ENCODE measurements at places on chromosomes 16 and 17.
A peak's percentile ranks its signal among the peaks of the same experiment; 100 is the strongest.

DNA sequence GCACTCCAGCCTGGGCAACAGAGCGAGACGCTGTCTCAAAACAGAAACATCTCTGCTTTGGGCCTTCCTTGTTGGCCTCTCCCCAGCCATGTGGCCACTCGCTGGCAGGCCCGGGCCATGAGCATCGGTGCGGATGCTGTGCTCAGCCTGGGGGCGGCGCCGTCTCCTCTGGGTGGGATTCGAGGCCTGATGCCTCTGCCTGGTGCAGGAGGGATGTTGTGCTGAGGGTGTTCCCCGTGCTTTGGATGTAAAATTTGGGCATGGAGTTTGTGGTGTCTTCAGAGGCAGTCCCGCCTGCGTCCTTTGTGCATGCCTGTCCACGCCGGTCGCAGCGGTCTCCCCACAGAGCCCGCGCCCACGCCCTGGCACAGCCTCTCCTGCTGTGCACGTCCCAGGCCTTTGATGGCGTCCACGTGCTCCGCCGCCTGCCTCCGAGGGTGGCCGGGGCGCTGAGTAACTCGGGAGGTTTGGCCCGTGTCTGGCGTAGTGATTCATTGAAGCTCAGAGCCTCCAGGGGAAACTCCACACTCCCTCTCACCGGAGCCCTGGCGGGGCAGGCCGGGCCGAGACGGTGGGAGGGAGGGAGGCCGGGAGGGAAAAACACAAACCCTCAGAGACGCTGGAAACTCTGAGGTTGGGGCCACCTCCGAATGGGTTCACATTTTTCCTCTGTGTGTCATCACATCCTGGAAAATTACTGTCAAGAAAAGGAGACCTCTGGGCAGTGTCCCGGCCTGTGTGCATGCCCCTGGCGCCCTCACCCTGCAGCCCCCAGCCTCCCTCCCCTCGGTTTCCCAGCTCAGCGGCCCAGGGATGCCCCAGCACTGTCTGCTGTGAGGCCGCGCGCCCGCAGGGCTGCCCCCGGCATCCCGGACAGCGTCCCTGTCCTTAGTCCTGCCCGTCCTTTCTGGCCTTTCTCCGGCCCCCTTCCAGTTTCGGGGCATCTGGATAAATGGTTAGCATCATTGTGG lies 19.0 kb downstream of the CENPX start:
- DNase-seq, result peak; percentile 97

GRCh38 chr16:77171745-77172635 lies 19.0 kb upstream of the MON1B start:
- peak; percentile 55 for DNase-seq

DNA sequence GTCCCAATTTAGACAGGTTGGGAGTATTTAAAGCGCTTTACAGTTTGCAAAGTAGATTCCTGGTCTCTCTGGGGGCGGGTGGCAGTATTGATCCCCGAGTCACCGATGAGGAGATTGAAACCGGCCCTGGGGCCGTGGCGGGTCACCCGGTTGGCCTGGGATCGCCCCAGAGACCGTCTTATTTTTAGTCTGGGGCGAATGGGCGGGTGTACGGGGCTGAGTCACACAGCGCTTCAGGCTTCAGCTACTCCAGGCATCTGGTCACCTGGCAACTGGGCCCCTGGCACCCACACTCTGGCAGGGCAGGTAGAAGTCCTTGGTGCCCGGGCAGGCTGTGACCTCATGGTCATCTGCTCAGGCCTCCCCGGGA lies 669 bp downstream of the MIEF2 start:
- DNase-seq, result peak; percentile 84

DNA sequence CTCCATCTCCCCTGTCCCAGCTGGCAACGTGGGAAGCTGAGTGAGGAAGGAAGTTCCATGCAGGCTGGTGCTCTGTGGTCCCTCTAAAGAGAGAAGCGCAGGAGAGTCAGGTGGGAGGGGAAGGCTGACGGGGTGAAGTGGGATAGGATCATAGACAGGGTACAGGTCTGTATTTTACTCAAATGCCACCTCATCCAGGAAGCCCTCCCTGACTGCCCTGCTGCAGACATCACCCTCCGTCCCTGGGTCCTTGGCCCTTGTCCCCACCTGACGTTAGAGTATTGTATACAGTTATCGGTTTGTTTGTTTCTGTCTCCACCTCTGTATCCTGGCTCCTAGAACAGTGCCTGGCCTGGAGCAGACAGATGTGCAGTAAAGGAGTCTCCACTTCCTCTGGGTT lies 11.7 kb downstream of the CANT1 start:
- DNase-seq, result no peak

GRCh38 chr16:85465328-85466303 lies 147.5 kb upstream of the GSE1 start:
- DNase-seq, result peak; percentile 81

- no peak for DNase-seq
Observed at GRCh38 chr16:57041182-57042156, 50.9 kb upstream of the CPNE2 start.

DNA sequence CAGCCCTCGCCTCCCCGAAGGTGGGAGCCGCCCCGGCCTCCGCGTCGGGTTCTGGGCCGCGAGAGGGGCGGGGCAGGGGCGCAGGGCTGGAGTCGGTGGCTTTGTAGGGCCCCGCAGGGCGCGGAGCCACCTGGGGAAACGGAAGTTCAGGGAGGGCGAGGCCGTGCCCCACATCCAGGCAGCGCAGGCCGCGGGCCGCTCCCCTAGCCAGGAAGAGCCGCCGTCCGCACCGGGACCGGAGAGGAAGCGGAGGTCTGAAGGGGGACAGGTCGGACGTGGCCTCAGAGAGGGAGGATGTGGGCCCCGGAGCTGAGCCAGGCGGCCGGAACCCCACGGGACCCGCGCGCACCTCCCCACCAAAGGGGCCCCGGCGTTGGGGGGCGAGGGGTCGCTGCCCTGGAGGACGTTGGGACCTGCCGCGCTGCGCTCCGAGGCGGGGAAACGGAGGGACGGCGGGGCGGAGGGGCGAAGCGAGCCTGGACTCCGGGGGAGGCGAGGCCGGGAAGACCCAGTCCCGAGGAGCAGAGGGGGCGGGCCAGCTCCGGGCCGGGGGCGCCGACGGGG lies 482 bp upstream of the SLC16A3 start:
- DNase-seq, result no peak

DNA sequence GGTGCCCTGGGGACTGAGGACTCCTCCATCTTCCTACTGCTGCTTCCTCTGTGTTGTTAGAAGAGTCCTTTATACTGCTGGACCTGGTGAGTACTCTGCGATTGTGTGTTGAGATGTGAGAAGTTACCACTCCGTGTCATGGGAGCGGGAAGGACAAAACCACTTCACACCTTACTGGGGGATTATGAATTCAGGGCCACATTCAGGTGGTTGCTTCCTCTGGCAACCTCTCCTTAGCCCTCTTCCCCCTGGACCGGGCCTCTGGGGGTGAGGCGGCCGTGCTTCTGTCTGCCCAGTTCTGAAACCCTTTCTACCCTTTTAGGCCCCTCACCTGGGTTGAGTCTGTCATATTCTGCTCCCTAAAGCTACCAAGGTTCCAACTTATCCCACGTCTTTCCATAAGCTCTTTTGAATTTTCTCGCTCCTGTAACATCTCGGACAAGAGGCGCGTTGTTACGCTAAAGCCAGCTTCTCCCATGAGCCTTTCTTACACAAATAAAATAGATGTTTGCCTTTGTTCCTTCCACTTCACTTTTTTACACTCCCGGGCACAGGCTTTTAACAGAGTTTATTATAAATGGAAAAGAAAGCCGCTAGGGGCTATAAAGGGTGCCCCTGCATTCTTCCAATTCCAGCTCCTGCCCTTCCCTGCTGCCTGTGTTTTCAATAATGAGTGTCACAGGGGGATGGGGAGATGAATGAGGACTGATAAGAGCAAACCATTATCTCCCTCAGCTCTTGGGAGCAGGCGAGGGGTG lies 20.7 kb upstream of the CDH13 start:
- no peak for DNase-seq

GRCh38 chr17:69871318-69871717 lies 203.7 kb upstream of the KCNJ16 start:
- DNase-seq, result no peak

GRCh38 chr16:59463776-59464175 lies 729.7 kb upstream of the GOT2 start:
- DNase-seq, result no peak

GRCh38 chr17:29802246-29802645 lies 127.8 kb downstream of the SSH2 start:
- DNase-seq, result no peak

GRCh38 chr17:15650741-15651582 lies 31.5 kb upstream of the FBXW10B start:
- DNase-seq, result no peak

All from AG08396 (cell line).